ENCODE measurements at places on chromosomes 1 and 21.

DNA sequence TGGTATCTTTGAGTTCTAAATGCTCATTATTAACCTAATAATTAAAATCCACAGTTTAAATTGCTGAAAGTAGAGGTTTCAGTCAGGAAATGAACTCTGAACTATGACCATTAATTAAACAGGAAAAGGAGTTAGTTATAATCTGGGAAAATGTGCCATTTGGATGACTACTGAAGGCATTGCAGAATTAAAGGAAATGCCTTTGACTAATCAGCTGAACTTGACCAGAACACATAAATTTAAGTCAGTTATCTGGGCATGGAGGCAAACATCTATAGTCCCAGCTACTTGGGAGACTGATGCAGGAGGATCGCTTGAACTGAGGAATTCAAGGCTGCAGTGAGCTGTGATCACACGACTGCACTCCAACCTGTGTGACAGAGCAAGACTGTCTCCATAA is 31.9 kb downstream of the SLC44A5 start:
- DNase-seq: no peak

DNA sequence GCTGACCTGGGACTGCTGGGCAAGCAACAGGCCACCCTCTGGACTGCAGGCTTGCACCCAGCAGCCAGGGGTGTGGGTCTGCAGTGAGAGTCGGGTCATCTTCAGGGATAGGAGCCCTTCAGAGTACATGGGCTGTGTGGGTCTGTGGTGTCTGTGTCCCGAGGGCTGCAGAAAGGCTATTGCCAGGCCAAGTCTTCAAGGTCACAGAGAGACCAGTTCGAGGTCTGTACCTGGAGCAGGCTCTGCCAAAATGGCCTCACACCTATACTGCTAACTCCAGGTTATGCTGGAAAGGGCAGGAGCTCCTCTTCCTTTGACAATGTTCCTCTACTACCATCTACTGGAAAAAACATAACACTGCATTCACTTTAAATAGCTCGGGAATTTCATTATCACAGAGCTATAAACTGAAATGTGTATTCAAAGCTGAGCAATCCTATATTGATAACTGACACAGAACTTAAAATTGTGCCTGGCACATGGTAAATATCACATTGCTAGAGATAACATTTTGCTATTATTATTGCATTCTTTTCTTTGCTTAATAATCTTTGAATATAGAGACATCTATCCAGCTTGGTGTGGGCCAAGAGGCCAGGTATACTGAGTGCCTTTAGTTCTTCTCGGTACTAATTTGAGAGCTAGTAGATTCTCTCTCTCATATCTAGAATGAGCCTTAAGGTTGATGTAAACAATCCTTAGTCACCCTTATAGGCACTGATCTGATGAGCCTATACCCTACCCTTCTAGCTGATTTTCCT is 6.9 kb upstream of the DNAH14 start:
- no peak for DNase-seq

GRCh38 chr1:43587594-43587993 is 56.9 kb downstream of the PTPRF start:
- DNase-seq: no peak

DNA sequence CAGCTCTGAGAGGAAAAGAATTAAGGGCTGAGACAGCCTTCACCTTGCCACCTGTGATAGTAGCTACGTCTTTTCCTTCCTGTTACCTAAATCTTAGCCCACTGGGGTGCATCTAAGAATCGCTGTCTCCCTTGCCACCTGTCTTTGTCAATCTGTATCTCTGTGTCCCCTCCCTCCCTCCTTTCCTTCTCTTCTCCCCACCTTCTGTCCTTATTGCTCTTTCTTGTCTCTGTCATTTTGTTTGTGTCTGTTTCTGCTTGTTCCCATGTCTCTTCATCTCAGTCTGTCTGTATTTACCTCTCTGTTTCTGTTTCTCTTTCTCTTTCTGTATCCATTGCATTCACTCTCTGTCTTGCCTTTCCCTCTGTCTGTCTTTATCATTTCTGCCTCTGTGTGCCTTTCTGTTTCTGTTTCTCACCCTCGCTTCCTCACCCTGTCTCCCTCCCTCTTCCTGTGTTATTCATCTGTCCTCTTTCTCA is 30.2 kb downstream of the SLC22A15 start:
- no peak for DNase-seq

DNA sequence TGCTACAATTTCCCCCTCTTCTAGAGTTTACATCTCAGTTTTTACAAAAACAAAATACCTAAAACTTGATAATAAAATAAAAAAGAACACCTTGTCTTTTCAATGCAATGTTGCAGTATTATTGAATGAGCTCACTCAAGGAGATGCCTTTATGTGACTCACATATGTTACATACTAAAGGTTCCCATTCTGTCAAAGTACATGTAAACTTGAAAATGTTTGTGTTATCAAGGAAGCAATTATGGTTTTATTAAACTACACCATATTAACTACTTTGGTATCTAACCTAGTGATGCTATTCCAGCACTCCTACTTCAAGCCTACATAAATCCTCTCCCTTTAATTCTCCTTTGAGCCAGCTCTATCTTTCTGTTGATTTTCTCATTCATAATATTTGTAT is 658.3 kb downstream of the PTPRC start:
- no peak for DNase-seq

- no peak for DNase-seq
These were observed 80.2 kb downstream of the COLGALT2 start for GRCh38 chr1:183957216-183957830.

DNA sequence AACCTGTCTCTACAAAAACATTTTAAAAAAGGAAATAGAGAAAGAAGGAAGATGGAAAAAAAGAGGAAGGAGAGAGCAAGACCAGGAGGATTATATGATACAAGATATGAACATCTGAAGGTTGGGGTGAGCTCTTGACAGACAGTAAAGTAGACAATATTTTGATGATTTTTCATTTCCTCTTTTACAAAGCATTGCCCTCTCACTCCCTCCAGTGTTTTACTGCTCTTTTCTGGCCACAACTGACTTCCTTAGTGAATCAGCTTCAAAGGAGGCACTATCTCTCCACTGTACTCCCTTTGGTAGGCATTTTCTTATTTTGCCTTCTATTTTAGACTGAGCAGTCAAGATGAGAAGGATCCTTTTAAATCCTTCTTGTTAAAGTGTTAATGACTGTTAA is 296.7 kb downstream of the KCTD3 start:
- DNase-seq: no peak

DNA sequence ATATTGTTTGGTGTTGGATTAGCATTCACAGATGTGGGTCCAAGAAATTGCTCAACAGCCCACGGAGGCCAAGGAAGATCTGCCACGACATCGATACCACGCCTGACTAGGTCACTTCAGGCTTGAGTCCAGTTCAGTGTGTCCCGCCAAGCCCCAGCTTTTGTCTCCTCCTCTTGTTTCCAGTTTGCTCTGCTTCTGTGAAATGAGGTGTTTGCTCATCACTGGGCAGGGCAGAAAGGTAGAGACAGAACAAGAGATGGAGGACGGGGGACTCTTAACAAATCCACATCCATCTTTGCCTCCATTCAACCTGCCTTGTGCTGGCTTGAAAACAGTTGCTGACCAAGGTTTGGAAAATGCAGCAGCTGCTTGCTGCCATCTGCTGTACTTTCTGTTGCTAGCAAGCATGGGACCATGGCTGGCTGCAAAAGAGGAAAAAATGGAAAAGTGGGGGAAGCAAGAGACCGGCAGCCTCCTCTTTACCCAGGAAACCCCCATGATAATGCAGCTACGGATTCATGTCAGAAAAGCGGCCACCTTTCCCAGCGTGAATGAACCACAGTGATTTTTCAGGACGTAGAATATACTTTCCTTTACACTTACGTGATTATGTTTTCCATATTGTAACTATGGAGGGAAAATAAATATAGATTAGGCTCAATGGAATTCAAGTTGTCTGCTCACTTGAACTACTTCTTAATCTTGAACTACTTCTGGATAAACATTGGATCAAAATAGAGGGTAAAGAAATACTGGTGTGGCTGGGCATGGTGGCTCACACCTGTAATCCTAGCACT is 80.2 kb upstream of the GREM2 start:
- DNase-seq: no peak

DNA sequence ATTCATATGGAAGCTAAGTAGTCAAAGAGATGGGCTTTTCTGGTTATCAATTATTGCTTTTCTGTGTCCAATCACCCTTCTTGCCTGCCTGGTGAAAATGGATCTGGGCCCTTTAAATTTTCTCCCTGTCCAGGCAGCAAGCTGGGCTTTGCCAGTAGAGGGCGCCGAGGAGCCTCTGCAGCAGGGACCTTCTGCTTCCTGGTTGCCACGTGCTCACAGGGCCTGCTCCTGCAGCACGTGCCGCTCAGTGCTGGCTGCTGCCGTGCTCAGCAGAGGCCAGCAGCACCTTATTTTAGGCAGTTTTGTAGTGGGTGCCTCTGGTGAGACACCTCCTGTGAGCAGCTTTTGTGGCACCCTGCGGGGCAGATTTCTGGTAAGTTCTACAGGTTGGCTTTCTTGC is 4.0 kb downstream of the ACTL8 start:
- no peak for DNase-seq

DNA sequence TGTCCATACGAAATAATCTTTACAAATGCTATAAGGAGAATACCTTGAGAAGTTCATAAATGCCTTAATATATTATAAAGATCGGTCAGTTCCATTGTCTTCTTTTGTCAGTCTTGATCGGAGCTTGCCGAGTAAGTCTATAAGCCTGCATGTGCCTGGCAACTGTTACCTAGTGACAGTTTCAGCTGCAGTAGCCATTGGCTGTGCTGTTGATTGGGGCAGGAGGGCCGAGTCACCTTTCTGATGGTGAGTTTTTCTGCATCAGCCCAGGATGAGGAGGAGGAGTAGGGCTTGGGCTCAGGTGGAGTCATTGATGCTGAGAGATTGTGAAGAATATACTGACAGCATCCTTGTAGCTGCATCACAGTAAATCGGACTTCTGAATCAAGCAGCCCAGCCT is 1.9 kb upstream of the GPR52 start:
- no peak for DNase-seq

DNA sequence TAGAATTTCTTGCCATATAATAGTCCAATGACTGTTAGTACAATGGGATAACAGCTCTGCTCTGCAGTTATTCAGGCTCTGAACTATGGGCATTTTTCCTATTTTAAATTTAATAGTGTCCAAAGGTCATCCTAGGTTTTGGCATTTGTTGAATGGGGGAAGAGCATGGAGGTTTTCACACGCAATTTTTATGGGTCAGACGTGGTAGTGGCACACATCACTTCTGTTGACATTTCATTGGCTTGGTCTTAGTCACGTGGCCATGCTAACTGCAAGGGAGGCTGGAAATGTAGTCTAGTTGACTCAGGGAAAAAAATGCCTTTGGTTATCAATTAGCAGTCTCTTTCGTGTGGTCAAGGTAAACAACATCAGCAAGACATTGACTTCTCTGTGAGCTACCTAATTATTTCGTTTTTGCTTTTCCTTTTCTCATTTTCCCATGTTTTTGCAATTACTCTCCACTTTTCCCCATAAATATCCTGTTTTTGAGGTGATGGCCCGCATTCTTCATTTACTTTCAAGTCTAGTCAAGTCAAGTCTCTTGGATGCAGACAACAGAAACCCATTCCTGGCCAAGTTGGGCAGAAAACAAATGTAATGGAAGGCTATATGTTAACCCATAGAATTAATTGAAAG is 82.8 kb downstream of the DYRK1A start:
- no peak for DNase-seq

DNA sequence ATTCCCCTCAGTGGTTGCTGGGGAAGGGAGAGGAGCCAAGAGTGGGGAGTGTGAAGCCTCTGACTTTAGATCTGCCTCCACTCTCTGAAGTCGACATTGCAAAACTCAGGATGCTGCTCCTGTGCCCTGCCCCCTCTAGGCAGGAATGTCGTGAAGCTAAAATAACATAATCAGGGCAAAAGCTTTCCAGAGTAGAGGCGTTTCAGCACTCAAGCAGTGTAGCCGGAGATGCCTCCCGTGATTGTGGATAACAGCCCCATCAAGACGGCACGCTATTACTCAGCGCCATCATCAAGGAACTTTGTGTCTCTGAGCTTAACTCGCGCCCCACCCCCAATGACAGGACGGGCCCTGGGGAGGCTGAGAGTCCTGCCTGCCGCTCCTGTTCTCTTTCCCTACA is 60.0 kb downstream of the FBXO2 start:
- no peak for DNase-seq

DNA sequence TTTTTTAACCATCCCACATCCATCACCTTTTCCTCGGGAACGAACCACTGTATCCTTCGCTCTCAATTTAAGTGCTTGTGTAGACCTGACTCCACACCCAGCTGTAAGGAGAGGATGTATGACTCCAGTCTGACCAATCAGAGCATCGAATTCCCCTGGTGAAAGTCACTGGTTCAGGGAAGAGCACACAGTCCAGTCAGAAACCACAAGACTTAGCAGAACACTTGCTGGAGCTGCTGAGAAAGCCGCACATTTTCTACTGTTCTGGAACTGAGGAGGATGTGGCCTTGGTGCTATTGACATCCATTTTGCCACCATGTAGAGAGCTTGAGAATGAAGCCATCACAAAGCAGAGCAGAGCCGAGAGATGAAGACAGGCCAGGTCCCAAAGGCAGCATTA is 59.9 kb upstream of the CNN3 start:
- DNase-seq: no peak

- peak; percentile 26 for DNase-seq
These were observed 104.9 kb upstream of the SOD1 start for GRCh38 chr21:31554511-31555022.

- no peak for DNase-seq
These were observed 2.0 kb downstream of the CAMSAP2 start for GRCh38 chr1:200740571-200741208.

GRCh38 chr1:10932088-10932487 is 80.4 kb upstream of the TARDBP start:
- DNase-seq: no peak

DNA sequence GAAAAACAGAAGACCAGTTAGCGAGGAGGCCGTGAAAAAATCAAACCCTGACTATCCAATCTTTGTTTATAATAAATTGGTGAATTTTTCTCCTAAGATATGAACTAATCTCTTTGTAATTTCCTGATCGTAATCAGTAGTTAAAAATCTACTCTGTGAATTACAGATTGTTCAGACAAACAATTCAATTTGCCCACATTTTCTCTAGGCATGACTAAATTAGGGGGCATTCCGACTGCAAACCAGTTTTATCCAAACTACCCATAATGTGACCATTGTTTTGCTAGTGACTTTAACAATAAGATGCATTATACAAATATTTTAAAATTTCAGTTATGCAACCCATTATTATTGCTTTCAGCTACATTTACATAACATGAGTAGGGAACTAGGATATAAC is 546.9 kb upstream of the ADAMTS5 start:
- DNase-seq: no peak

GRCh38 chr1:40742363-40743061 is 41.1 kb upstream of the KCNQ4 start:
- DNase-seq: no peak

- DNase-seq: no peak
These were observed 31.0 kb downstream of the TRIT1 start for GRCh38 chr1:39852214-39852791.

DNA sequence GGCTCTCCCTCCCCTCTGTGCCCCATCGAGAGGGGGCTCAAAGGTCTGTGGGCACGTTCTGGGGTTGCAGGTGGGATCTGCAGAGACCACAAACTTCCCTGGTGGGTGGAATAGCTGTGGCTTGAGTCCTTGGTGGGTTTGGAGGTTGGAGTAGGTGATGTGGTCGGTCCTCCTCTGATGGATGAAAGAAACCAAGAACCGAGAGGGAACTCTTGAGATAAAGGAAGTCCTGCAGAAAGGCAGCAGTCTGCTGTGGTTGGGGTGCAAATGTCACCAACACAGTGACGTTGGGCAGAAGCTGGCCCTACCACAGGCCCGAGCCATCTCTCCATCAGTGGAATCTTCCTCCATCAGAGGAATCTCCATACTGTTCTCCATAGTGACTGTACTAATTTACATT is 171.8 kb downstream of the FCRL5 start:
- DNase-seq: no peak

- no peak for DNase-seq
These were observed 89.2 kb downstream of the GPR88 start for GRCh38 chr1:100627054-100627716.

All from stimulated activated CD4-positive, alpha-beta T cell treated with anti-CD3 and anti-CD28 coated beads, Interleukin-1b, Interleukin-23, amount 100 ng/mL, for 1 hour (primary cell).